Fibroblast of villous mesenchyme (primary cell): ENCODE measurements at places on chromosomes 13 and 19. TPM values are rescaled to one million over a fixed set of nuclear protein-coding genes. Genes with fewer than 3 reads are reported as not detected.

The ZNF576 gene
- 9.0 and 9.9 TPM in 2 replicates for total RNA-seq

The COX7A1 gene
- 13.9 and 18.6 TPM in 2 replicates for total RNA-seq

The RETN gene
- total RNA-seq = not detected in 2 replicates

The BST2 gene
- total RNA-seq = 2.6 and 7.8 TPM in 2 replicates

The RNF225 gene
- total RNA-seq = under 0.01 TPM in 1 of 2 replicates, not detected in the other

GRCh38 chr13:67200605-67201004, 29.5 kb downstream of the PCDH9 start:
- DNase-seq = no peak

DNA sequence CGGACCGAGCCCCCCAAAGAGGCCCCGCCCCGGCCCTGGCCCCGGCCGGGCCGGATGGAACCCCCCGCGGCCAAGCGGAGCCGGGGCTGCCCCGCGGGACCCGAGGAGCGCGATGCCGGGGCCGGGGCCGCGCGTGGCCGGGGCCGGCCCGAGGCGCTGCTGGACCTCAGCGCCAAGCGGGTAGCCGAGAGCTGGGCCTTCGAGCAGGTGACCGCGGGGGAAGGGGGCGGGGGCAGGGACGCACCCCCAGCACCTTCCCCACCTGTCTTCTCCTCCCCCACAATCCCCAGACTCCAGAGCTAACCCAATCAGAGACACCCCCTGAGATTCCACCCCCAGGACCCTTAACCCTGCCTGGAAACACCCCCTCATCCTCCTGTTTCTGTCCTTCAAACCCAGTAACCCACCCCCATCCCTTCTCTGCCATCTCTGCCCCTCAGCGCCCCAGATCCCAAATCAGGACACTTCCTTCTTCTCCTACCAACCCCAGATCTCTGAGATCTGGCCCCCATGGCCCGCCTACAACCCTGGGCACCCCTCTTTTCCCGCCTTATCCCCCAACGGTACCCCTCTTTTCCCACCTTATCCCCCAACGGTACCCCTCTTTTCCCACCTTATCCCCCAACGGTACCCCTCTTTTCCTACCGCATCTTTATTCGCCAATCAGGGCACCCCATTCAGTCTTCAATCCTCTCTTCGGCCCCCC, 505 bp downstream of the ZSWIM4 start:
- DNase-seq = no peak

GRCh38 chr13:29908416-29909080, 58.1 kb upstream of the UBL3 start:
- DNase-seq = peak; percentile 92

DNA sequence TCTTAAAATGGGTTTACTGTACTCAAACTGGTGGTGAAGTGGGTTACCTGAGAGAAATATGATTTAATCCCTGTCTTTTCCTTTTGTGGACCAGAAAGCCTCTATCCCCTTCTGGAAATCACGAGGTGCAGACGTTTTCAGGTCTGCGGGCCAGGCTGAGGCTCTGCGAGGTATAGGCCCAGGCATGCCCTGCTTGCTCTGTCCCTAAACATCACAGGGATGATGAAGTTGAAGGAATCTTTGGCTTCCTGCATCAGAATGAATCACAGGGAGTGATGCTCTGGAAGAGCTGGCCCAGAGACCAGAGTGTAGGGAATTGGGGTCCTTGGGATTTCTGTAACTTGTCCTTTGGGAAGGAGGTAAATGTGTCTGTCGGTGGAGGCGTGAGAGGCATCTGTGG, 18.4 kb upstream of the CHST8 start:
- DNase-seq = no peak

DNA sequence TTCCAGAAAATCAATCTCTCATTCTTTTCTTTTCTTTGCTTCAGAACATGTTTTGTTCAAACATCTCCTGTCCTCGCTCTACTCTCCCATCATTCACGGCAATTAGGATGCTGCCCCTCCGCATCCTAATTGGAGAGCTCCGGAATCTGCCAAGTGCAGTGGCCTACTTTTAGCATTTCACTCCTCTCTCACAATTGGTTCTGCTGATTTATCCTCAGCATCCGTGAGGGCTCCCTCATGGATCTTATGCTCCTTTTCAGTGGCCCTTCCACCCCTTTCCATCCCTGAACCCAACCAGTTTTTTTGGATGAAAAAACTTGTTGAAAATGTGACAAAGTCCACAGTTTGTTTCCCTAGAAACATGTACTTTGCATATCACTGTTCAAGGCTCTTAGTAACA, 22.4 kb downstream of the AMER2 start:
- no peak for DNase-seq

- no peak for DNase-seq
Observed at GRCh38 chr19:38148337-38148736, 75.7 kb downstream of the DPF1 start.

- DNase-seq = peak; percentile 7
Observed at GRCh38 chr19:35357867-35358573, at the start of gene FFAR3. Gene FFAR3 (plus strand): TSS chr19:35358460. CDS start chr19:35358891, 431 bp downstream.

GRCh38 chr13:94298346-94298745, 181.1 kb downstream of the DCT start:
- DNase-seq = no peak

- peak; percentile 19 for DNase-seq
Observed at GRCh38 chr13:95003019-95003813, 290.9 kb upstream of the SOX21 start.

GRCh38 chr19:41295499-41295898, 14.5 kb upstream of the CCDC97 start:
- no peak for DNase-seq
